ENCODE measurements at places on chromosomes 7 and 10.
A peak's percentile ranks its signal among the peaks of the same experiment; 100 is the strongest.

GRCh38 chr7:127119517-127119916 lies 133.2 kb downstream of the GRM8 start:
- DNase-seq, result no peak

DNA sequence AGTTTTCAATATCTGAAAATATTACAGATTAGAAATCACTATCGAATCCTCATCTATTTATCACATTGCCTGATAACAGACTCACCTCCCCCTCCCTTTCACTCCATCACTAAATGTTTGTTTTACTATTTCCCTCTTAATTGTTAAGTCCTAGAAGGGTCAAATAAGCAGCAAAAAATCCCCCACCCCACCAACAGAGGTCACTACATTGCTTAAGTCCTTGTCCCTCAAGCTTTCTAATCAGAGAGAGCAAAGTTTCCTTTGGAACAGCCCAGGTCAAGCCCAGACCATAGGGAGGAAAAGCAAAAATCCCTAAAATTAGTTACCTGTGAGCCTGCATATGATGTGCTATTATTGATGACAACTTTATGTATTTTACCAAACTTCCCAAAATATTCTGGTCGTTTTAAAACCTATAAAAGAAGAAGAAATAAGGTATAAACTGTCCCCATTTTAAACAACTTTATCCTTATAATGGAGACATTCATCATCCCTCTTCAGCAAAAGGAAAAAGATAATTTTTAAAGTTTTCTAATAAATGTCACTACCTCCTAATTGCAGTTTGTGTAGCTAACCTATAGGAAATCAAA lies 95.0 kb downstream of the CNOT4 start:
- peak; percentile 12 for DNase-seq

GRCh38 chr7:73519867-73520672 lies 2.0 kb downstream of the BAZ1B start:
- DNase-seq, result no peak

GRCh38 chr10:31762316-31762715 lies 166.3 kb downstream of the ARHGAP12 start:
- no peak for DNase-seq

DNA sequence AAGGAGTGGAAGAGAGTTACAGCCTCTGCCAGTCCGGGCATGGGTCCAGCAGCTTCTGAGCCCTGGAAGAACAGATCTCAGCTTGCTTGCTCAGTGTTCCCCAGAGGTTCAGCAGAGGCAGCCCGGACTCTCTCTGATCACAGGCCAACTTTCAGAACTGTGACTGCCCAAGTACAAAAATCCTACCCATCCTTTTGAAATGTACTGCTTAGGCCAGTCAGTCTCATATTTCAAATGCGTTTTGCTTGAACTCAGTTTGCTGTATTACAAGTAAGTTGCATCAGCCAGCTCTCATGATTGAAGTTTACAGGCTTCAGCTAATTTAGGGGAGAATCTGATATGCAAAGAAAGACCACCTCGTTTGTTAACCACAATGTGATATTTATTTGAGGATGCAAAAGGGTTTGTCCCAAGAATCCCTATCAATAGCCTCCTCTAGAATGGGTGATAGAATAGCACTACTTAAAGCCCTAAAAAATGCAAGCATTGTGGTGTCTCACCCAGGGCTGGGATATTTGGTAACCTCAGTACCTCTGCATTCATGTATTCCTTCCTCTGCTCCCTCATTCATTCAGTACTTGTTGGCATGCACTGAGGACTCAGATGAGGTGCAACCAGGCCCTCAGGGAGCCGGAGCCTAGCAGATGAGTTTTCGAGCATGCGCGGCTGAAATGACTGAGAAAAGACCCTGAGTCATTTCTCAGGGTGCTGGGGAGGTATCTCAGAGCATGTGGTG lies 7.0 kb downstream of the AIMP2 start:
- DNase-seq, result no peak

DNA sequence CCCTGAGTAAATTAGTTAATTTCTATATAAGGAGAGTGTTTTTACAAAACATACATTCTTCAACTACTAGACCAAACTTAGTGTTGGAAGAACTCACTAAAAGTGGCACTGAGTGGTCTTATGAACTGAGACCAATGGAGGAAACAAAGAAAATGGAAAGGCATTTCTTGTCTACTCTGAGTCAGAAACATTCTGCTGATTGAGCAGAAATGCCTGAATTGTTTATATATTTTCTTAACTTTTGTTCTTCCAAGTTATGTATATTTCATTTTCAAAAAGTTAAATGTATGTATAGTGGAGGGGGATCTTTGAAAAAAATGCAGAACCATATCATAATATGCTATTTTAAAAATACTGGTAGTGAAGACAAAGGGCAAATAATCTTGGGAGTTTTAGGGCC lies 320.7 kb downstream of the HGF start:
- no peak for DNase-seq

GRCh38 chr7:37211097-37211880 lies 237.4 kb downstream of the ELMO1 start:
- DNase-seq, result no peak

DNA sequence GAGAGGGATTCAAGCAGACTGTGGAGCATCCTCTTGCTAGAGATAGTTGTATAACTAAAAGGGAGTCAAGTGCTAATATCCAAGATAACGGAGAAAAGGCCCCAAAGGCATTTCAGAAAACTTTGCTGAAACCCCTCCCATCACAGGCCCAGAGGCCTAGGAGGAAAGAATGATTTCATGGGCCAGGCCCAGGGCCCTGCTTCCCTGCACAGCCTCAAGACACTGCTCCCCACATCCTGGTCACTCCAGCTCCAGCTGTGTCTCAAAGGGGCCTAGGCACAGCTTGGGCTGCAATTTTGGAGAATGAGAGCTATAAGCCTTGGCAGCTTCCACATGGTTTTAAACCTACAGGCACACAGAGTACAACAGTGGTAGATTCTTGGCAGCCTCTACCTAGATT lies 85.6 kb downstream of the OR13A1 start:
- no peak for DNase-seq

- DNase-seq, result no peak
These were observed 25.7 kb upstream of the GTF2IRD1 start for GRCh38 chr7:74428023-74428422.

GRCh38 chr10:27360581-27361172 lies 120.1 kb upstream of the ACBD5 start:
- peak; percentile 84 for DNase-seq

DNA sequence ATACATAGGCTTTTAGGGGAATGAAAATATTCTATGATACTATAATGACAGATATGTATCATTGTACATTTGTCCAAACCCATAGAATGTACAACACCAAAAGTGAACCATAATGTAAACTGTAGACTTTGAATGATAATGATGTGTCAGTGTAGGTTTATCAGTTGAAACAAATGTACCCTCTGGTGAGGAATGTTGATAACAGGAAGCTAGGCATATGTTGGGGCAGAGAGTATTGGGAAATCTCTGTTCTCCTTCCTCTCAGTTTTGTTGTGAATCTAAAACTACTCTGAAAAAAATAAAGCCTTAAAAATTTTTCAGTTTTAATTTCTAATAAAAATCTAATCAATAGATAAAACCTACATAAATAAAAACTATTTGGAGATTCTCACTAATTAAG lies 36.9 kb downstream of the C1GALT1 start:
- no peak for DNase-seq

GRCh38 chr10:106930751-106931150 lies 233.8 kb downstream of the SORCS1 start:
- DNase-seq, result no peak

DNA sequence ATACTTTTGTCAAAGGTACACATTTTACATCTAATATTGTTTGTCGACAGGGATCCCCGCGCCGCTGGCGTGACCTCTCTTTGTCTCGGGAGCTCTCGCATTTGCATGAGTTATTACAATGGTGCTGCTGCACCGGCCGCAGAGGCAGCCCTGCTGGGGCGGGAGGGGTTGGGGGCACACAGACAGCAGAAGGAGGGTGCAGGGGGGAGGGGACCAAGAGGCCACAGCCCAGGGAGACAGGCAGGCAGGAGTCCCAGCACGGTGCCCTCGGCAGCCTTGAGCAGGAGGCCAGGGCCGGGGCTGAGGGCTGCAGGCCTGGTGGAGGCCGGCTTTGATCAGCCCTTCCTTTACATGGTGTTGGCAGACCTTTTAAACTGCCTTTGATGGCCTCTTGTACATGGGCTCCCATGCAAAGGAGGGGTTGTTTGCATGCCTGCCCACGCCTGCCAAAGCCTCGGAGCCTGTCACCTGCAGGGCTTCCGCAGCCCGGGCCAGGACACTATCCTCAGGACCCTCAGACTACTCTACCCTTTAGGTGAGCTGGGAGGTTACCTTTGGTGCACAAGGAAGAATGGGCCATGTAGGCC lies 95.5 kb downstream of the EBF3 start:
- DNase-seq, result no peak

DNA sequence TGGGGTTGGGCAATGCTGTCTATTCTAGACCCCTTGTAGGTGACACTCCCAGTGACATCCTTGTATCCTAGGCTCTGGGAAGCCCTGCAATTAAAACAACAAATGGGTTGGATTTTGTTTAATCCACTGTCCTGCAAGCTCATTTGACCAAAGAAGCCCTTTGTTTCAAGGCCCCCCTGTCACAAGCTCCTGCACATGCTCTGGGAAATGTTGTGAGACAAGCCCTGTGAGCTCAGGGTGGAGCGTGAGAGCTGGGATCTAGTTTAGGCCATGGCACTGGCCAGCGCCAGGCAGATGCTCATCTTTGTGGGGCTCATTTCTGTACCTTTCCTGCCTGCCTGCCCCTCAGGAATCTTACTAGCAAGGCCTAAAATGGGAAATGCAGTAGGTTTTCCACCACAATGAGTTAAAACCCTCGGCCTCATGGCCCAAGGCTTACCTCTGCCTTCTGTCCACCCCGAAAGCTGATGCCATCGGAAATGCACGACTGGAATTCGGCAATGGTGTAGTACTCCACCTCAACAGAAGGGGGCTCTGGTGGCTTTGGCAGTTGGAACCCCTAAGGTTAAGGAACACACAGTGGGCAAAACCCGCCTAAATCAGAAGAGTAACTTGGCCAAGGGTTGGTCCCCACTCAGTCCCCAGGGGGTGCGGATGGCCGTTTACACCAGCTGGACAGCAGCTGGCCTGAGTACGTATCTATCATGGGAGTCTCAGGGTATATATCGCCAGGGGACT lies 112.0 kb downstream of the NEURL1 start:
- no peak for DNase-seq

GRCh38 chr7:150962553-150963399 lies 15.3 kb downstream of the KCNH2 start:
- DNase-seq, result no peak
